ENCODE measurements at places on chromosomes 11 and 22.

DNA sequence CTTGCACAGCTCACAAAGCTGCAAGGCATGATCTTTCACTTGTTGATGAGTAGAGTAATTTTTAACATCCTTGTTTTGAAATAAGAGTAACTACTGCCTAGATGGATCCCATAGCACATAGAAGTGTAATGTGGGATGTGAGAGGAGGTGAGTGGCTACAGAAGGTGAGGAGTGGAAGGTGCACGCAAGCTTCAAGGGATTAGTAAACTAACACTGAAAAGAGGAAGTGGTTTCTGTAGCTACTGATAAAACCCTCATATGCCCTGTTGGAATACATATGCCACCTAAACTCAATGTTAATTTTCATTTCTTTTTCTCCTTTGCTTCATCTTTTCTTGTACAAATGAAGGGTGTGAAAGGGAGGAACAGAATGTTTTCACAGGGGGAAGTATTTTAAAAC, 22.0 kb upstream of the CTSC start:
- no peak for DNase-seq

DNA sequence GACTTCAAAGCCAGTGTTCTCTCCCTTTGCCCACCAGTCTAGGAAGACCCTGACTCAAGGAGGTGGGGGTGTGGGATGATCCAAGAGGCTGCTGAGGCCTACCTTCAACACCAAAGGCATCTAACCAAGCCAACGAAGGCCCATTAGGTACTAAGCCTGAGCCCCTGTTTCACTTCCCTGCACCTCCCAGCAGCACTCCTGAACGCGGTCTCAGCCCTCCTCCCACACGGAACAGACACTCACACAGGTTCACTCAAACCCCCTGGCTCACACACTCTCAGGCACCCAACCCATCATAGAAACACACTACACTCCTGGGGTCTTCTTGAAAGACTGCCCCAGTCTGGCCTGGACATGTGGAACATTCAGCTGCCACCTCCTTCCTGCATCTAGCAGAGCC, 40.7 kb downstream of the SLC22A12 start:
- DNase-seq, result no peak

GRCh38 chr11:67120881-67121710, 2.0 kb downstream of the KDM2A start:
- DNase-seq, result no peak

DNA sequence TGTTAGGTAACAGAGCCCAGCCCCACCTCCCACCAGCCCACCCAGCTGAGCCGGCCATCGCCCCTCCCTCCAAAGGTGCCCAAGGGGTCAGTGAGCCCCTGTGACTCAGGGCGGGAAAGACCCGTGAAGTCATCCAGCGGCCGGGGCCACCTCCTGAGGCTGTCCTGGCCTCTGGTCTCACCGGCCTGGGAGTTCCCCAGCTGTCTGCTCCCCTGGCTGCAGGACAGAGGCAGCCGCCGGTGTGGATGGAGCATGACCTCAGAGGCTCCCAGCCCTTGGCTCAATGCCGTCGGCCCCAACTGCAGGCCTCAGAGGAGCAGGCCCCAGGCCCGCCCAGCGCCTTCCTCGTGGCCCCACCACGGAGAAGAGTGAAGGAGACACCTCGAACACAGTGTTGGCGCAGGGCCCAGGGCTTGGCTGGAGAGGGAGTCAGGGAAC, 28.7 kb downstream of the RPL3 start:
- no peak for DNase-seq

DNA sequence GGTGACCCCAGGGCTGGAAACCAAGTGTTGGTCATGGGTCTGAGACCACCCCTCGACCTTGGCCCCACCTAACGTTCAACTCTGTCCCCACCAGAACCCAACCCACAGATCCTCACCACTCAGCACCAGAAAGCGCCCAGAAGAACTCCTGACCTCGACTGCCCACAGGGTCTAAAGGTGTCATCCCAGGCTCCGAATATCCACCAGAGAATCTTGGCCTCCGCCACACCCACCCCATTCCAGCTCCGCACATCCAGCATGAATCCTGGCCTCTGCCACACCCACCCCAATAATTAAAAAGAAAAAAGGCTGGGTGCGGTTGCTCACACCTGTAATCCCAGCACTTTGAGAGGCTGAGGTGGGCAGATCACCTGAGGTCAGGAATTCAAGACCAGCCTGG, 1.3 kb downstream of the CERK start:
- DNase-seq, result no peak

DNA sequence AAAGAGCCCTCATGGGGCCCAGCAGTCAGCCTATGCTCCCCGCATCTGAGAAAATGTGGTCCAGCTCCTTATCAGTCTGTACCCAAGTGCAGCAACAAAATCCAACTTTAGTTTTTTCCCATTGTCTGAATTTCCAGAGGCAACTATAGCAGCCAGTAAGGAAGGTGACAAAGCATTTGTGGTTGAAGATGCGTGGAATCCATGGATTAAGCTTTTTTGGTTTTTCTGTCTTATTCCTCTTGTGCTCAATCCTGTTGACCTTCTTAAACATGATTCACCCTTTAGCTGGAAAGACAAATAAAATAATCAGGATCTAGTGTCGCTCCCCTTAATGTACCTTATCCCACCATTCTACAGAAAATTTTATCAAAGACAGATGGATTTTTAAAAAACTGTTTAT, 14.3 kb downstream of the GDPD4 start:
- no peak for DNase-seq

DNA sequence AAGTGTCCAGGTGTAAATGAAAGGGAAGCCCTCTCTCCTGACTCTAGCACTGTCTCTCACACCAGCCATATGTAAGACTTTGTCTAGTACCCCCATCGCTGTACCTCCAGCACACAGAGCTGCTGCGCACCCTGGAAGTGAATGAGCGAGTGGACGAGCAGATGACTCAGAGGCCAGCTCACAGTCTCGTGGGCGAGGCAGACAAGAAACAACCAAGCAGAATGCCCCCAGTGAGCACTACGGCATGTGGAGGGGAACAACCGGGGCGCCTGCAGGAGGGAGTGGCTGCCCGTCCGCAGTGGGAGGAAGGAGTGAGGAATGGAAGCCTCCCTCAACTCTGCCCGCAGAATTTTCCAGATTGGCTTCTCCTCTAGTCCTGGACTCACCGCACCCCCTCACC, 46.4 kb downstream of the MCM5 start:
- DNase-seq, result no peak

DNA sequence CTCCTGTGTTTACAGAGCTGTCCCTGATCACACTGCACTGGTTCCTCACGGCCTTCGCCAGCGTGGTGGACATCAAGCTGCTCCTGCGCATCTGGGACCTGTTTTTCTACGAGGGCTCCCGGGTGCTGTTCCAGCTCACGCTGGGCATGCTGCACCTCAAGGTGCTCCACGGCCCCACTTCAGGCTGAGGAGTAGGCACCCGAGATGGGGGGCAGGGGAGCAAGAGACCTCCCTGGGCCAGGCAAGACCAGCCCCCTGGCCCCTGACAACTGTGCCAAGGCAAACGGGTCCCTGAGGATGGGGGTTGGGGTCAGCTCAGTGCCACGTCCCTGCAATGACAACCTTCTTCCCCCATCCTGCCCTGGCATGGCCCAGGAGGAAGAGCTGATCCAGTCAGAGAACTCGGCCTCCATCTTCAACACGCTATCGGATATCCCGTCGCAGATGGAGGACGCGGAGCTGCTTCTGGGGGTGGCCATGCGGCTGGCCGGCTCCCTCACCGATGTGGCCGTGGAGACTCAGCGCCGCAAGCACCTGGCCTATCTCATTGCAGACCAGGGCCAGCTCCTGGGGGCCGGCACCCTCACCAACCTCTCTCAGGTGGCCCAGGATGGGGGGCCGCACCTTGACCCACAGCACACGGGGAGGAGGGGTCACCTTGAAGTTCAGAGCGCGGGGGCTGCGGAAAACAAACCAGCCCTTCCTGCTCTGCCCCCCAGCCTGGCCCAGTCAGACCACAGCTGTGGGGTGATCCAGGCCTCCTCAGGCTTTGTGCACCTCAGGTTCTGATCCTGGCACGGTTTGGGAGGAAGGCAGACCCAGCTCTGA, 35.9 kb downstream of the SGSM3 start:
- no peak for DNase-seq

GRCh38 chr11:8605971-8606563, 12.0 kb upstream of the STK33 start:
- DNase-seq, result no peak

- DNase-seq, result no peak
Observed at GRCh38 chr11:2128130-2128510, 11.1 kb downstream of the IGF2 start.

DNA sequence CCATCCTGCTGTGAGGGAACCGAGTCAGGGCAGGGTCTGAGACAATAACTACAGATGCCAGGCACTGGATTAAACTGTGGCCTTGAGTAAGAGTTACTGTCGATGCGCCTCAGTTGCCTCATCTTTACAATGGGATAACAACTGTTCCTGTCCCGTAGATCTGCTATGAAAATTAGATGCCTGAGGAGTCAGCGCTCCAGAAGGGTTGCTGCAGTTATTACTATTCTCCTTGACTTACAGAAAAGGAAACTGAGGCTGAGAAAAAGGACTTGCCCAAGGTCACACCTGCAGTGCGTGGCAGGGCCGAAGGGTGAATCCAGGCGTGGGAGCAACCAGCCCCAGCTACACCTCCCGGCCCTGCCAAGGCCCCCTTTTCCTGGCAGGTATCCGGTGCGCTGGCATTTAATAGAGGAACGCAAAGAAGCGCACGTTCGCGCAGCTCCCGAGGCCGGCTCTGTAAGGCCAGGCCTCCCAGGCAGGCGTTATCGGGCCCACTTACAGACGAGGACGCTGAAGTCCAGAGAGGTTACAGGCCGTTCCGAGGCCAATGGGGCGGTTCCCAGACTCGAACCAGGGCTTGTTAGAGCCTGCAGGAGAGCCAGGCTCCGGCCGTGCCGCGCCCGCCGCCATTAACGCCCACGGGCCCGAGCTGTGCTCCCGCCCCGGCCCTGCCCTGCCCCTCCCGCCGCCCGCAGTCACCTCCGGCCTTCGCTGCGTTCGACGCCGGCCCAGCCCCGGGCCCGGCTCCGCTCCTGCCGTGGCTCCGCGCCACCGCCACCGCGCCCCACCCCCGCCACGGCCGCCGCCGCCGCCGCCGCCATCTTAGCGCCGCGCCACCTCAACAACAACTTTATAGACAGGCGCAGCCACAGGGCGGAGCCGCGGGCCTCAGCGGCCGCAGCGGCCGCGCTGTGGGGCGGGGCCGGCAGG, at the start of gene C11orf68:
C11orf68 (minus strand) TSS at position 852 of the 930 bp plus-strand sequence; CDS start at position 821, 31 bp downstream.
- DNase-seq, result no peak

DNA sequence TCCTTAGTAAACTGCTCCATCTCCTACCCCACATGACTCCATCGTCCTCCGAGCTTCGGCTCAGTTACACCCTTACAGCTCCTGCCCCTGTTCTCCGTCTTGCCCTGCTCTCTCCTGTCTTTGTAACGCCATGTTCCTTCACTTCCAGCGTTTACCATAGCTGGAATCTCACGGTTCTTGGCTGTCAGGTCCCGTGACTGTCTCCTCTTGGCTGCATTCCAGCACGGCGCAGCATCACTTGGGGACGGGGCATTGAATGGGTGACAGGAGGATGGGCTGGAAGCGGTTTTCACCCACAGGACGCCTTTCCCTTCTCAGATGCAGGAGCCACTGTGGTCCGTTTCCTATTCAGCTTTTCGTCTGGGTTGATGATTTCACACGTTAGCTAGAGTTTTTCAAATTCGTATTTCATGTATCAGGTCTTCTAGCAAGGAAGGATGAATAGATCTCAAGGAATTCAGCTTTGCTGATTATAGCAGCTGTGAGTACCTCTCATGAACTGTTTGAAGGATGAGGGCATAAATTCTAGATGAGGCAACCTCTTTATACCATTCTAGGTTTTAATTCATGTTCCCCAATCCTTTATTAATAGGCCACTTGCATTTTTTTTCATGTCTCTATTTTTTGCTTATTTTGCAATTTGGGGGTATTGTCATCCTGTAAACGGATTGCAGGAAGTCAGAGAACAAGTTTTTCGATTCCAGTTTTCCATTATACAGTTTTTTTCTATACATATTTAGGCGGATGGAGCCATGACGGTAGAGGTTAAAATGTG, 29.1 kb downstream of the ZBED4 start:
- no peak for DNase-seq

- DNase-seq, result no peak
Observed at GRCh38 chr22:18156878-18157713, 7.1 kb downstream of the USP18 start.

GRCh38 chr11:126080161-126080941, 17.7 kb upstream of the CDON start:
- no peak for DNase-seq

GRCh38 chr22:37193629-37194191, 5.7 kb upstream of the C1QTNF6 start:
- DNase-seq, result no peak

GRCh38 chr11:122248939-122249338, 132.9 kb upstream of the BLID start:
- DNase-seq, result no peak

DNA sequence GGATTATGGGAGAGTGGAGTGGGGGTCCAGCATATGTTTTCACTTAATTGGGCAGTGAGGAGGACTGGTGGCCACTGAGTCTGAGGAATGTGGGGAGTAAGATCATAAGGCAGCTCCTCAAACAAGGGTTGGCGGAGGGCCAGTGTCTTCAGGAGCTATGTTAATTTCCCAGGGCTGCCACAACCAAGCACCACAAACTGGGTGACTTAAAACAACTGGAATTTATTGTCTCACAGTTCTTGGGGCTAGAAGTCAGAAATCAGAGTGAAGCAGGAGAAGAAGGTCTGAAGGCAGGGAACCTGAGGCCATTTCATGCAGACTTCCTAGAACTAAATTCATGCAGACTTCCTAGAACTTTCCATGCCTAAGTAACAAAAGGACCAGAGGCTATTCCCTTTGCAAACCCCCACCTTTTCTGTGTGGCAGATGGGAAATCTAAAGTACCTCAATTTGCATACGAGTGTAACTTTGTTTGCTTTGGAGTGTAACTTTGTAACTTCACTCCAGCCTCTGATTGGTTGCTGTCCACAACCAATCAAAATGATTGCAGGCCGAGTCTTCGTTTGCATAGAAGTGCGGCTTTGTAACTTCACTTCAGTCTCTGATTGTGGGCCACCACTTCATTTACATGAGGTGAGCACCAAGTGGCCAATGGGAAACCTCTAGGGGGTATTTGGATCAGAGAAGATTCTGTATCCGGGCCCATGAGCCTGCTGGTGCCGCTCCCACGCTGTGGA, 50.5 kb upstream of the ZBED5 start:
- no peak for DNase-seq

DNA sequence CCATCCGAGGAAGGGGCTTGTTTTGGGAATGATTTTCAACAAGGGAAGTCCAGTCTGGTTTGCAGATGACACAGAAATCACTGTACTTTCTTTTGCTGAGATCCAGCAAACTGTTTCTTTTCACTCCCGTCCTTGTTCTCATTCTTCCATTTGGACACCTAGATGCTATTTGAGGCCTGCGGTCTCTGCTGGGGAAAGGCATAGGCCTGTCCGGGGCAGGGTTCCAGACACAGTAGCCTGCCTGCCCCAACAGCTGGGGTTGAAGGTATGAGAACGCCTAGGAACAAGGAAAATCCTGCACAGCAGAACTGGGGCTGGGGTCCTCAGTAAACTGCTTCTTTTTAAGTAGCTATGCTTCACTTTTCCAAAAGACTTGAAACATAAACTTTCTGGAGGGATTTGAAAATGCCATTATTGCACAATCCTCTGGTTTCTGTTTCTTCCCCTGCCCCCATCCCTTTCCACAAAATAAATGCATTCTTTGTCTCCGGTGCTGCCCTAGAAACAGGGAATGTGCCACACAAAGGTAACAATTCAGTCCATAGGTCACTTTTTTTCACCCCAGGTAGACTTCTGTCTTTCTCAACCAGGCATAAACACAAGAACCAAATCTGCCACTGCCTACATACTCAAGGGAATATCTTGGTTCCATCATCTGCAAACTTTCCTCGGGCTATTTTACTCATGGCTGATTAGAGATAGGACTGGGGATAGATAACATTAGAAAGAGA, 174.8 kb upstream of the MTMR2 start:
- DNase-seq, result no peak

Data from stimulated activated CD4-positive, alpha-beta T cell treated with anti-CD3 and anti-CD28 coated beads, Interleukin-2, amount 100 ng/mL, for 4 hours (primary cell).